ENCODE measurements at places on chromosomes 11 and 22.
A peak's percentile ranks its signal among the peaks of the same experiment; 100 is the strongest.

- DNase-seq, result no peak
These were observed 27.4 kb upstream of the MALAT1 start for GRCh38 chr11:65471447-65471891.

DNA sequence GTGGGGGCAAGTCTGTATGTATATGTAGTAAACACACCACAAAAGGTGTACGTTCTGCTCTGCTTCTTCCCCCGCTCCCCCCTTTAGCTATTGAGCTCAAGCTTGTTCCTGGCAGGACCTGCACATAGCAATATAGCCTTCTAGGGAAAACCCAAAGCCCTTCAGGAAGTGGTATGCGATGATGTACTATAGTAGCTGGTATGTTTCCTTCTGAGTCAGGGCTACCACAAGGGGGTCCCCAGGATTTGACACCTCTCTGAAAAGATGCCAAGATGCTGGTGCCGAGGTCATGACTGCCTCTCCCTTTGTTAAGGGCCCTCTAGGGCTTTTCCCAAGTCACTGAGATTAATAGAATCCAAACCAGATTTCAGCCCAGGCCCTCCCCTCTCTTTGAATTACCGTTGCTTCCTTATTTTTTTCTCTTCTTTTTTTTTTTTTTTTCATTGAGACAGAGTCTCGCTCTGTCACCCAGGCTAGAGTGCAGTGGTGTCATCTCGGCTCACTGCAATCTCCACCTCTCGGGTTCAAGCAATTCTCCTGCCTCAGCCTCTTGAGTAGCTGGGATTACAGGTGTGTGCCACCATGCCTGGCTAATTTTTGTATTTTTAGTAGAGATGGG lies 268.4 kb downstream of the ETS1 start:
- DNase-seq, result peak; percentile 37

- no peak for DNase-seq
These were observed 1.1 kb upstream of the NECTIN1 start for GRCh38 chr11:119729951-119730613.

GRCh38 chr11:101022256-101022655 lies 107.4 kb downstream of the PGR start:
- no peak for DNase-seq

GRCh38 chr11:117985953-117986887 lies at the start of gene IL10RA:
Gene IL10RA, plus strand, starts transcription at chr11:117986394. Its CDS starts 74 bp downstream, at chr11:117986468.
- peak; percentile 57 for DNase-seq

DNA sequence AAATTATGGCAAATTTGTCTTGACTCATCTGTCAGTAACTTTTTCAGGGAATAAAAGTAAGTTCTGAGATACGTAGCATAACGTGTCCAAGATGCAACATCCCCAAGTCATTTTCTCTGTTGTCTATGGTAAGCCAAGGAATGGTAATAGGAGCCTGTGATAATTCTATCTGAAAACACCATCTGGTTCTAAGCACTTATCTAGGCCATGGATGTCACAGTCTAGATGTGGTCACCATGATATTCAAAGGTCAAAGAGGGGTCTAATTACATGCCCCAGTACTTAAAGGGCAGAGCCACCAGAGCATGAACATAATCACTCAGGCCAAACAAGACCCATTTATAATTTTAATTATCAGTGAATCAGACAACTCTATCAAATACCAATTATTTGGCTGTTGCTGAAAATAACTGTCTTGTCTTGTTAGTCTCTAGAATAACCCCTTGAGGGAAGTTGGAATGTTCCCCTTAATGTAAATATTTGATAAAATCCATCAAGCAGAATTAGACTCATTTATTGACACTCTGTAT lies 225.1 kb upstream of the MPPED2 start:
- DNase-seq, result no peak

DNA sequence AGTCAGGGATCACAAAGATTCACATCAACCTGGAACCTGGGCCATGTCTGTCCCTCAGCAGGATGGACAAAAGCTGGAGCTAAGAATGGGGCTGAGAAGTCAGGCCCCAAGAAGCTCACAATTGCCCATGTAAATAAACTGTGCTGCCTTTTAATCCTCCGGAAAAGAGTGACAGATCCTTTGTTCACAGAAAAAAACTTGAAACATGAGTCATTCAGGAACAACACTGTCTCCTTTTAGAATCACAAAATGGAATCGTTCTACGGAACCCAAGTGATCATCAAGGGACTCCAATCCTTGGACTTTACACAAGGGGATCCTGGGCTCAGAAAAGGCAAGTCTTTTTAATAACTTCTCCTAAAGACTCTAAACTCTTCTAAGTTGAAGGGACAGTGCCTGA lies 36.1 kb downstream of the RELT start:
- no peak for DNase-seq

DNA sequence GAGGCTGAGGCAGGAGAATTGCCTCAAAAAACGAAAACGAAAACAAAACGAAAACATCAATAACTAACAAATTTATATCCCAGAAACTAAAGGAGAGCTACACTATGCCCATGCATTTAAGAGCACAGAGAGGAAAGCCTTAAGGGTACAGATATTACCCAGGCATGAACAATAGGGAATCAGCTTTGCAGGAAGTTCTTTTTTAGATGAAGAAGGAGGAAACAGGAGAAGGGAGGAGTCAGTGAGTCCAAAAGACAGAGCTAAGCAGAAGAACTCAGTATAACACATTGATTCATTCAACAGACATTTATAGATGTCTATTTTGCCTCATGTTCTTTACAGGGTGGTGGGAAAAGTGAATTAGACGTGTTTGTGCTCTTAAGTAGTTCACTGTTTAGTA lies 8.3 kb downstream of the MRPL17 start:
- no peak for DNase-seq
